Kidney tubule cell (primary cell): ENCODE measurements at places on chromosomes 1 and 21.

GRCh38 chr1:115643225-115643624 is 1.5 kb downstream of the VANGL1 start:
- no peak for DNase-seq

GRCh38 chr1:110675060-110675791 is 486 bp upstream of the KCNA3 start:
- DNase-seq: no peak

- DNase-seq: no peak
These were observed 1453.9 kb upstream of the B3GALT2 start for GRCh38 chr1:194640322-194640721.

GRCh38 chr21:40686526-40686925 is 160.4 kb downstream of the DSCAM start:
- no peak for DNase-seq

- no peak for DNase-seq
These were observed 64.7 kb downstream of the JAK1 start for GRCh38 chr1:64901663-64902062.

DNA sequence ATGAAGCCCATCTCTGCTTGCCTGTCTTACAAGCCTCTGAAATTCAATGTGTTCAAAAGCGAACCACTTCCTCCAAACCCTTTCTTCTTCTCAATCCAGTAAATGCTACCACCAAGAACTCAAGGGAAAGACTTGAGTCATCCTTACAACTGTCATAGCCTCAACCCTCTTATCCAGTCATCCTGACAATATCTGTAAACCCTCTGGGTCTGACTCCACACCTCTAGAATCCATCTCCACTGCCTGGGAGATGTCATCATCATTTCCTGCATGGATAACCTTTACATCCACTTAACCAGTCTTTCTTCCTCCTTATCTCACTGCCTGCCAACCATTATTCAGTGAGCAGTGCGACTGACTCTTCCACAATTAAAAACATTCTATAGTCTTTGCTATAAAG is 441.1 kb downstream of the SETD4 start:
- peak; percentile 96 for DNase-seq

DNA sequence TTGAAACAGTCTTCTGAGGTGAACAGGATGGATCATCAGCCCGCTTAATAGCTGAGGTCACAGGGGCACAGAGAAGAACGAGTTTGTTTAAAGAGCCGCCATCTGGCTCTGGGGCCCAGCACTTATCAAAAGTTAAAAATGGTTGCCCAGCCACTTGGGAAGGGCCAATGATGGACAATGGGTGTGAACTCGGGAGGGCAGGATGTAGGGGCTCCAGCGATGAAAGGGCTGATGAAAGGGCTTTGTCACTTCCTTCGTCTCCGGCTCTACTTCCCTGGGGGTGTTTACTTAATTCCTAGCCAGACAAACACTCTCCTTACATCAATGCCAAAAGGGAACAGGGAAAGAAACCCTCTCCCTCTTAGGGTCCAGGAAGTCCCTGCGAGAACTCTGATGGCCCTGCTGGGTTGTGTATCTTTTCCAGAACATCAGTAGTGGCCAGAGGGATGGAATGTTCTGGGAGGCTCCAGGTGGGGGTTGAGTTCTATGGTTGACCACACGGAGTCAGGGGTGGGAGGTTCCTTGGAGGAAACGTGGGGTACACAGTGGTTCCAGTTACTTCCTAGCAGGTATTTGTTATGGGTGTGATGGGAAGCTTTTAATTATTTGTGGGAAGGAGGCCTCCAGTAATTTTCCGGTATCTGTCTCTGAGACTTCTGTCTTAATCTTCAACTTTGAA is 9.0 kb upstream of the ABCG1 start:
- no peak for DNase-seq

GRCh38 chr1:30806381-30807317 is 49.1 kb upstream of the LAPTM5 start:
- DNase-seq: peak; percentile 28

- DNase-seq: no peak
These were observed 571.8 kb upstream of the ADGRL2 start for GRCh38 chr1:81228926-81229325.

- peak; percentile 94 for DNase-seq
These were observed 191.8 kb downstream of the TPR start for GRCh38 chr1:186183219-186183618.

- DNase-seq: peak; percentile 74
These were observed 26.0 kb downstream of the VAMP4 start for GRCh38 chr1:171715813-171716251.

- peak; percentile 7 for DNase-seq
These were observed 56.4 kb downstream of the DIP2A start for GRCh38 chr21:46515109-46515508.

DNA sequence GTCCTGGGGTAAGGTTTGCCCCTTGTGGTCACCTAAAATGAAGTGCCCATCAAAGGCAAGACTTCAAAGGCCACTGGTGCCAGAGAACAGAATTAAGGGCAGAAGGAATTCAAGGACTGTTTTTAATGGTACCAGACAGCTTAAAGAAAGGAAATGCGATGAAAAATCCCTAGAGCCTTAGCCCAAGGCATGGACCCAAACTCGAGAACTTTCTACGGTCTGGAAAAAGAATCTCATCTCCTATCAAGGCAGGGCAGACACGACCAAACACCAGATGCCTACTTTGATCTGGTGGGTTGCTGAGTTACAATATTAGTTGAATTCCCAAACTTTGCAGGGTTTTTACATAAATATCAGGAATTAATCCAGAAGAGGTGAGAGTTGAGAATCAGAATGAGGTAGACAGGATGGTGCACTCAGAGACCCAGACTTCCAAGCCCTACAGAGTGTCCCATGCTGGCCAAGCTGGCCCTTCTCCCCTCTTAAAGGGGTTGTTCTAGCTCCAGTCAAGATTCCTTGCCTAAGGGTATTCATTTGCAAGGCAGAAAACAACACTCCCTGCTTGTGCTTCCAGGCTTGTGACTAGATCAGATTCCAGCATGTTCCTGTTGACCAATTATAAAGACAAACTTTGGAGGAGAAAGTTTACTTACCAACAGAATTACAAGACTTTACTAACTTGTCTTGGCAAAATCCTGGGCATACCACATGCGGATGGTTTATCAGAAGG is 48.0 kb downstream of the EDN2 start:
- DNase-seq: no peak

DNA sequence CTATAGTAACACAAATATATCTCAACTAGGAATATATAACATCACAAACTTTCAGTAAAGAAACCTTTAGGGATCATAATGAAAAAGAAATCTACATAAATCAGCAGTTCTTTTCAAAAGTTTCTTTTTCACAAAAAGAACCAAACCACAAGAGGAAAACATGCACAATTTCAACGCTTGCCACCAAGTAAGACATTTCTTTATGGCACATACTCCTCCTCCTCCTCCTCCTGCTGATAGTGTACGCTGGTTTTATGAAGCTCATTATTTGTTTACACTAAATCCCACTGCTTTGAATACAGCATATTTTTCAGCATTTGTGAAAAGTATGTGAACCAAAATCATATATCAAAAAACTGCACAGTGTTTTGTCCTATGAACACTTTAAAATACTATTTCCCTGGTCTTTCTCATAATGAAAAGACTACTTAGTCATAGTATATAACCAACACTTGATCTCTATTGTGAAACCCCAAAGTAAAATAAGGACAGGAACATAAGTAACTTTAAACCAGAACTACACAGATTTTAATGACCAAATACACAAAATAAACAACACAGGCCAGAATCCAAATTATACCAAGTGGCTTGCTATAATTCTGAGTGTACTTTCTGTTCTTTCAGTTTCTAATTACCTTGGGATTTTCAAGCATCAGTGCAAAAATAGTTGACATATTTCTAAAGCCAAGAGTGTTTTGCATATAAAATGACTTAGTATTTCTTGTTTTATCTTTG is 184.2 kb downstream of the EIF4G3 start:
- DNase-seq: no peak

DNA sequence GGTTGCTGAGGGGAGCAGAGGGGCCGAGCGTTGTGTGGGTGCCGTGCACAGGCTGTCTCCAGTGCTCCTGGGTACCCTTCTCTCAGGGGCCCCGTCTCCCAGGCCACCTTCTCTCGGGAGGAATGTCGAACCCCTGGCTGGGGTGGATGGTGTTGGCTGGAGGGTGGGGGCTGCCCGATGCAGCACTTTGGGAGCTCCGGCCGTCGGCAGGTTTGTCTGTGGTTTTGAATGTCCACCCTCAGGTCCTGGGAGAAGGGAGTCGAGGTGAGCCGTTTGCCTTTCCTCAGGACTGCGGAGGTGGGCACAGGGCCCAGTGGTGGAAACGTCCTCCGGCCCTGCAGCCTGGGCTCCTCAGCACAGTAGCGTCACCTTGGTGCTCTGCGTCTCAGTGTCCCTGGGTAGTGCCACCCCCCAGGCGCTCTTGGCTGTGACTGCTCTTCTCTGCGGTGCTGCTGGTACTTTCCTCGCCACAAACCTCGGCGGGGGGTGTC is 14.5 kb downstream of the SLX9 start:
- DNase-seq: no peak

DNA sequence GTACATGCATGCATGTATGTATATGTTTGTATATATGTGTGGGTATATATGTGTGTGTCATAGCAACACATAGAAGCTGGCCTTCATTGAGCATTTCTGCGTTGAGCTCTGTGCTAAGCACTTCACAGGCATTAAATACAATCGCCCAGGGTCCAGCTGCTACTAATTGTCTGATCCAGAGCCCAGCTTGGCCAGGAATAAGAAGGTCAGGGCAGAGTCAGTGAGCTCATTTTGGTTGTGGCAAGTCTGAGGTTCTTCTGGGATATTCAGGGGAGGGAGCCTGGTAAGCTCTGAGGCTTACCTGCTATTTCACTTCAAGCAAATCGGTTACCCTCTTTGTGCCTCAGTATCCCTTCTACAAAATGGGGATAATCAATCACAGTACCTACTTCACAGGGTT is 59.6 kb downstream of the FOXO6 start:
- no peak for DNase-seq

DNA sequence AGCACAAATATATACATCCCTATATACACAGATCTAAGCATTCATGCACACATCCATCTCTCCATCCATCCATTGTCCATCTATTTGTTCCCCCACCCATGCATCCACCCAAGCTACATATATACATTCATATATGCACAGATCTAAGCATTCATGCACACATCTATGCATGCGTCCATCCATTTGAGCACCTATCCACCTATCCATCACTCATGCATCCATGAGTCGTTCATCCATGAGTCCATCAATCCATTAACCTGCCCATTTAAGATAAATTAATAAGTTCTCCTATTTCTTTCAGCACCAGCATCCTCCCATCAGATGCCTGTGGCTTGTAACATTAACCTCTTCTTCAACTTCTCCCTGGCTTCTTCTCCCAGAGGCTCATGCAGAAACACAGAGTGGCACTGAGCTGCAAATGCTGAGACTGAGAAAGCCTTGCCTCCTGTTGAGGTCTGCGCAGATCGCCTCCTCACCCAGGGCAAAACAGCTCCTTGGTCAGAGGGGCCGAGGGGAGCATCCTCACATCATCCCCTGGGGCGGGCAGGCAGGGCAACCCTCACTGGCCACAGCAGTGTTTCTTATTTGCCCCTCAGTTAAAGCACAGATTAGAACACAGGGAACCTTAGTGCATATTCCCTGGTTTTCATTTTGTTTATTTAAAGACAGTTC is 17.4 kb upstream of the PDE9A start:
- DNase-seq: no peak
